ENCODE measurements at places on chromosomes 1 and 21.
A peak's percentile ranks its signal among the peaks of the same experiment; 100 is the strongest.

- DNase-seq: no peak
These were observed 64.5 kb upstream of the FAM3B start for GRCh38 chr21:41251961-41252642.

GRCh38 chr1:14607295-14607694 is 8.8 kb downstream of the KAZN start:
- DNase-seq: peak; percentile 36

DNA sequence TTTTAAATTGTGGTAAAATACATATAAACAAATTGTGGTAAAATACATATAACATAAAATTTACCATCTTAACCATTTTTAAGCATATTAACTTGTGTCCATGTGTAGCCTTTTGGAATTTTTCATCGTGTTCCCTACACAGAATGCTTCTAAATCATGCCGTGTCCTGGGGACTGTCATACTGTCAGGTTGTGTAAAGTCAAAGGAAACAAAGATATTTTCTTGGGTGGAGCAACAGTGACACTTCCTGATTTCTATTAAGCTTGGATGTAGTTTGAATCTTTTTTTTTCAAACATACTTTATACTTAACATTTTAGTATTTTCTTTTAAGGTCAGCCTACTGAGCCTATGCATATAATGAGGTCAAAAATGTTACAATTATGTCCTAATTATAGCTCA is 32.3 kb downstream of the DOP1B start:
- no peak for DNase-seq

- no peak for DNase-seq
These were observed 62.9 kb upstream of the CNTN2 start for GRCh38 chr1:204979891-204980649.

DNA sequence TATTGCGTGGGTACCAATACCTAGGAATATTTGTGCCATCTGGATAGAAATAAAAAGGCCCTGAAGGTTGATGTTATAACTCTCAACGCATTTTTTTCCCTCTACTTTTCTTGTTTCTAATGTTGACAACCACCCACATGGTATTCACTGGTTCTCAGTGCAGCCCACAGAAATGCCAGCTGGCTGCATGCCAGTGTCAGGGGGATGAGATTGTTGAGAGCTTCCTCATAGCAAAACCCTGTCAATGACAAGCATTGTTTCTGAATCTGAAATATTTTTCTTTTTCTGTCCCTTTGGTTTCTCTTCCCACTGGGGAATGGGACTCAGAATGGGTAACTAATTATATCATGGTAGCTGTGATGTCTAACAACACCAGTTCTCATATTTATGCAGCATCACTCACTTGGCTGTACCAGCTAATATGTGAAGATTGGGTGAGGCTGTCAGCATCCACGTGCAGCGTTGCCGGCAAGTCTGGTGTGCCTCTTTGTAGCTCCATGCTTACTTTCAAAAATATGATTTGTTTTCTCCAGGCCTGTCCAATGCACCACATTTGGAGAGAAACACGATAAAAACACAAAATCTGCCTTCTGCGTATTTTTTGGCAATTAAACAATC is 284.6 kb downstream of the PTBP2 start:
- peak; percentile 65 for DNase-seq

DNA sequence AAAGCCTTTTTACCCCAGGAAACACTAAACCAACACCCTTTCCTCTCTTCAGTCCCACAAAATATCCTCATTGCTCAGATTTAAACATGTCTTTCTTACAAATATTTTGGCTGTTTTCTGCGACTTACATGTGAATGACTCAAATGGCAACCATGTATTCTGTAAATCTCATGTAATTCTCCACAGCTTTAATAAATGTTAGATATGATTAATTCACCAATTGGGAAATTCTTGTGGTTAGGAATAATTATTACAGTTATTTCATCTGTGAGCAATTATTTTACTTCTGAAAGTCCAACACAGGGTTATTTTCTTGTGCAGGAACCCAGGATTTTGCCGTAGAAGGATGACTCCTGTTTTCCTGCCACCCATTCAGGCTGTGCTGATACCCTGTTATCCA is 431.5 kb downstream of the LMO4 start:
- DNase-seq: no peak

DNA sequence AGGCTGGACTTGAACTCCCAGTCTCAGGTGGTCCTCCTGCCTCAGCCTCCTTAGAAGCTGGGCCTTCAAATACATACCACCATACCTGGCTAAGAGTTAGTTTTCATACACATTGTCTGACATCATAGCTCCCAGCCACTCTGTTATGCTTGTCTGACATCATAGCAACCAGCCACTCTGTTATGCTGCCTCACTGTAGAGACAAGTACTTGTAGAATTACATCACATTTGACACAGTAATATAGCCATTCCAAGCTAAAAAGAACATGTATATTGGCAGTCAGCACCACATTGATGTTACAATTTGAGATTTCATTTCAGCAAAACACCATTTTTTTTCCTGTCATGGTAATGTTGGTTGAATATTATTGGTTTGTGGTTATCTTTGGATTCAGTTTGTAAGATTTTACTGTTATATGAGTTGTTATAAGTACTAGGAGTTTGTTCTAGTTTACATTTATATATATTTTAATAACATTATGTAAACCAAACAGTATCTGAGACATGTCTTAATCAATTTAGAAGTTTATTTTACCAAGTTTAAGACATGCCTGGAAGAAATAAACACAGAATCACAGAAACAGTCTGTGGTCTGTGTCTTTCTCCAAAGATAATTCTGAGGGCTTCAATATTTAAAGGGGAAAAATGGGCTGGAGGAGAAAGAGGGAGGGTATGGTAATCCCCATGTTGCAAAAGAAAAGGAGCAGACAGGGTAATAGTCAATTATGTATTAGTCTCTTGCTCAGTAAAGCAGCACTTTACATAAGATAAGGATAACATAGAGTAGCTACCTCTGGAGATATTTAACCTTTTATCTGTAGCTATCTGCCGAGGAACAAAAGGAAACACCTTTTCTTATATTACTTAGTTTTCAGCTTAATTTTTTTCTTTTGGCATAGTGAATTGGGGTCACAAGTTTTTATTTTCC is 43.0 kb downstream of the XPR1 start:
- DNase-seq: no peak

- DNase-seq: no peak
These were observed 26.2 kb upstream of the ID3 start for GRCh38 chr1:23585321-23586022.

GRCh38 chr1:151192047-151192446 is 2.0 kb upstream of the VPS72 start:
- no peak for DNase-seq

GRCh38 chr1:170209125-170209524 is 63.4 kb downstream of the NTMT2 start:
- no peak for DNase-seq

Data from putamen (tissue), 1 donor.